ENCODE measurements at places on chromosomes 11 and 22.

- no peak for DNase-seq
Observed at GRCh38 chr11:125247431-125247830, 82.9 kb downstream of the PKNOX2 start.

GRCh38 chr11:90542092-90542491 lies 319.2 kb upstream of the CHORDC1 start:
- DNase-seq, result no peak

GRCh38 chr11:70351646-70352045 lies 46.7 kb upstream of the CTTN start:
- no peak for DNase-seq

GRCh38 chr11:114438303-114438702 lies 964 bp upstream of the REXO2 start:
- DNase-seq, result no peak

- DNase-seq, result no peak
Observed at GRCh38 chr11:12169822-12170221, 59.4 kb downstream of the MICAL2 start.

DNA sequence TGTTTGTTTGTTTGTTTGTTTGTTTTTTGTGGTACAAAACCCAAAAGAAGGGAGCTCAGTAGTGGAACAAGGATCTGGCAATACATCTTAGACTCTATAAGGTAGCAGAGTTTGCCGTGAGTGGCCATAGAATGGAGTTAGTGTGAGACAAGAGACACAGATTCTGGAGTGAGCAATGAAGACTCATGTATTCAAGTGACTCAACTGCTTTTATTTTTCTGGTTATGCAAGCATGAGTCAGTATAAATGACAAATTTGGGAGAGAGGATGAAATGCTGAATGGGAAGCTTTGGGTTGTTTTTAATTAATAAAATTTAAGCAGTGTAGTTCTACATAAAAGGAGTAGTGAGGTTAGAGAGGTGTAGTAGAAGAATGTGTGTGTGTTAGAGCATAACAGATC lies 143.6 kb upstream of the ANO5 start:
- no peak for DNase-seq
